ENCODE measurements at places on chromosomes 6 and 20.
A peak's percentile ranks its signal among the peaks of the same experiment; 100 is the strongest.

GRCh38 chr6:123803504-123804013 lies at the start of gene NKAIN2:
Gene NKAIN2, plus strand, starts transcription at chr6:123803865.
- no peak for DNase-seq

DNA sequence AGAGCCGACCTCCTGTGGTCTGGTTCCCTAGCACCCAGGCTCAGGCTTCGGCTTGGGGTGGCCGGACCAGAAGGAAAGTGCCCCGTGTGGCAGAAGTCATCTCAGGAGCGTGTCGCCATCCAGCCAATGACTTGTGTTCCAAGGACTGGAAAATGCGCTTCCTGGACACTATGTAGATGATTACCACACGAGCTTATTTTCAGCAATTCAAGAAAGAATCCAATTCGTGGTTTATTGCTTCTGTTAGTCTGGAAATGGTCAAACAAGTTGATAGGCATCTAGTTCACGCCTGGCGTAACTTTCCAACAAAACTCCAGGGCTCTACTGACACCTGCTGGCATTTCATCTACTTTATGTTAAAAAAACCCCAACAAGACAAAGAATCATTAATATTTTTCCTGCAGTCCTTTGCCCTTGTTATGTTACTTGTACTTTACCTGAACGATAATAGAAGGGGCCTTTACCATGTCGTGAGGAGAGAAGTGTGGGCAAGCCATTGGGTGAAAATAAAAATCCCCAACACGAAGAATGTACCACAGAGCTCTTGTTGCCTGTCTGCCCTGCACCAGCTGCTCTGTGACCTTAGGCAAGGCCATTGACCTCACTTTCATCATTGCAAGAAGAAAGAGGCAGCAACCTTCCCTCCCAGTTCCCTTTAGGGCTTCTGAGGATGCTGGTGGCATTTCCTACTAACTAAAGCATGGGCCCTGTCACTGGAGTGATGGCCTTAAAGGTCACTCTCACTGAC lies 154.7 kb upstream of the LAMP5 start:
- no peak for DNase-seq

GRCh38 chr6:70124882-70125545 lies 177.9 kb downstream of the COL9A1 start:
- DNase-seq = no peak

- DNase-seq = no peak
These were observed 162.4 kb upstream of the KCNG1 start for GRCh38 chr20:51185277-51185676.

- no peak for DNase-seq
These were observed 390.6 kb upstream of the MAP3K7 start for GRCh38 chr6:90977513-90977912.

DNA sequence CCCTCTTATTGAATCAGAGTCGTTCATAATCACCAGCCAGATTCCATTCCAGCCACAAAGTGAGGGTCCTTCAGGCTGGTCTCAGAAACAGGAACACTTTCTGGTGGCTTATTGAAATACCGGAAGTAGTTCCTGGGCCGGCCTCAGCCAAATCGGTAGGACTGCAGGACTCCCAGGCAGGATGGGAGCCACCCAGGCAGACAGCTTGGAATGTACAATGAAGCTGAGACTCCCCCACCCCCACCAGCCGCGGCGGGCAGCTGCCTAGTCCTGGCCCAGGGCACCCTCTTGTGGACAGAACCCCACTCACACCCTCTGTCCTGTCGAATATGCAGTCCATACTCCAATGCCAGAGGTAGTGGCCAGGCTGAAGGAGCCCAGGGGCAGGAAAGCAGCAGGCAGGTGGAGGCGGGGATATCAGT lies 43.8 kb downstream of the MDFI start:
- peak; percentile 69 for DNase-seq

DNA sequence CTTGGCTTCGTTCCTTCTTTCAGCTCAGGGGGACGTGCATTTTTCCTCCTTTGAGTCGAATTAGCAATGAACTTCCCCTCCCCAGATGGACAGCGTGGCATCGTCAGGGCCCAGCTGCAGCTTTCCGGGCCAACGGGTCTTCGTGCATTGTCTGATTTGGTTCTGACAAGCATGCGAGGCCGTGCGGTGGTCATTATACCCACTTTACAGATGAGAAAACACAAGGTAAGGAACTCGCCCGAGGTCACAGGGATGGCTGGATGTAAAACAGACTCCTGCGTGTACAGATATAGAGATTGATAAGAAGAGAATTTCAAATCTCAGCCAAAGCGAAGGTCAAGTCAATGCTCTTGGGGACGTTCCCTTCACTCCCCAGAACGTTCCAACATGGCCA lies 187.6 kb upstream of the SULF2 start:
- DNase-seq = no peak

- DNase-seq = no peak
These were observed 122.7 kb downstream of the SNX5 start for GRCh38 chr20:17845701-17846475.

- no peak for DNase-seq
These were observed 963 bp downstream of the FOXF2 start for GRCh38 chr6:1390133-1390945.

GRCh38 chr20:31861385-31862156 lies 8.8 kb downstream of the DUSP15 start:
- peak; percentile 74 for DNase-seq

DNA sequence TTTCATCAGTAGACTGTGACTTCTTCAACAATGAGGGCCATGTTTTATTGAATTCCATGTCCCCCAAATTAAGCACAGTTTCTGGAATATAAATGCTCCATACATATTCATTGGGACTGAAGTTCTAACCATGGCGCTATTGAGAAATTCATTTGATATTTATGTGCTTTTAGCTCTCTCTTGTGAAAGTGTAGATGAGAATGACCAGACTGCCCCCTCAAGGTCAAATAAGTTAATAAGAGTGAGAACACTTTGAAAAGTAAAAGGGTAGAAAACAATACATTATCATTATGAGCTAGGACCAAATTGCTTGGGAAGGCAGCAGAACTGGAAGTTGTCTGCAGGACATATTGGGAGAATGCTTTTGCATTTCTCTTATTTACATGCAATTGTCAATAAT lies 597.9 kb downstream of the EPM2A start:
- DNase-seq = no peak

DNA sequence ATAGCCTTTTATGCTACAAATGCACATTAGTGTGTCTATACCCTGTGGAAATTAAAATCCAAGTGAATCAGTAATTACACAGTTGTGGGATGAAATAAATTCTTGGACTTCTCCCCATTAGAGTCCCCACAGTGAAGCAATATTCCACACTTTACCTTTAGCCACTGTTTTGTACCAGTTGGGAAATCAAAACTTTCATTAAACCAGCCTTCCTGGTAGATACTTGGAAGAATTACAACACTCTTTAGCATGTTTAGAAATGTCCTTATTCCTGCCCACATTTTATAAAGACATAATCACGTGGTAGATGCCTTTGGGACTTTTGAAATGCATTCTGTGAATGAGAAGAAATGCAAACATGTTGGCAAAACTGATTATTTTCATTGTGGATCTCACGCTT lies 49.0 kb upstream of the ANKEF1 start:
- no peak for DNase-seq

DNA sequence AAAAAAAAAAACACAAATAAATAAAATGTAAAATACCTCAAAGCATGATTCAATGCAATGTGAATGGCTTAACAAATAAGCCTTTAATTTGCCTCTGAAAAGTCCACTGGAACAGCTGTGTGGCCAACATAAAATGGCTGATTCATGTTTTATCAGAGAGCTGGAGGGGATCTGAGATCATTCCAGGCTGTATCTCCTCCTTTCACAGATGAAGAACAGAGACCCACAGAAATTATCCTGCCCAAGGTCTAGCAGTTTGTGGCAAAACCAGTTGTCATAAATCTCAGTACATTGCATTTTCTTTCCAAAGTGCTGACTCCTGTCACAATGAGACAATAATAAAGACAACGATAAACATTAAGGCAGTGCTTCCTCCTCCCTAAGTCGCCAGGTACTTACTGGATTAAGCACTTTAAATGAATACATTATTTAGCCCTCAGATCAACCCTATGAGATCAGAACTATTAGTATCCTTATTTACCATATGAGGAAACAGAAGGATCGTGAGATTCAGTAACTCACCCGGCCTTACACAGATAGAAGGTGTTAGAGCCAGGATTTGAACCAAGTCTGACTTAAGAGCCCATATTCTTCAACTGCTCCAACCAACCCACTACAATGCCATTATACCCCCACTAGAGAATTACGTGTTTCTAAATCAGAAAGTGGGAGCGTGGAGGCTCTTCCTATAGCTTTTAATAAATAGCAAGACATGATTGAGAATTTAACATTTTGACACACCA lies 118.3 kb downstream of the KIF13A start:
- no peak for DNase-seq

GRCh38 chr6:39196673-39197091 lies 32.6 kb downstream of the KCNK5 start:
- no peak for DNase-seq

DNA sequence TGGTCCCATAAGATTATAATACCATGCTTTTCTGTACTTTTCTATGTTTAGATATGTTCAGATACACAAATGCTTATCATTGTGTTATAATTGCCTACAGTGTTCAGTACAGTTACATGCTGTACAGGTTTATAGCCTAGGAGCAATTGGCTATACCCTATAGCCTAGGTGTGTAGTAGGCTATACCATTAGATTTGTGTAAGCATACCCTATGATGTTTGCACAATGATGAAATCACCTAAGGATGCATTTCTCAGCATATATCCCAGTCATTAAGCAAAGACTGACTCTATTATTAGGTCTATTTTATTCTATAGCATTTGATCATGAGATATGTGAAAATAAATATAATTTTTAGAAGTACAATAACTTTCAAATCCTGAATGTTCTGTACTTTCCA lies 36.6 kb downstream of the HCRTR2 start:
- DNase-seq = no peak

GRCh38 chr6:126033696-126034095 lies 47.4 kb downstream of the TRMT11 start:
- peak; percentile 6 for DNase-seq

GRCh38 chr6:119938752-119939151 lies 589.2 kb upstream of the MAN1A1 start:
- DNase-seq = no peak

GRCh38 chr6:159854959-159855358 lies 35.8 kb upstream of the MAS1 start:
- no peak for DNase-seq

GRCh38 chr6:39731565-39731964 lies 6.4 kb upstream of the KIF6 start:
- no peak for DNase-seq

DNA sequence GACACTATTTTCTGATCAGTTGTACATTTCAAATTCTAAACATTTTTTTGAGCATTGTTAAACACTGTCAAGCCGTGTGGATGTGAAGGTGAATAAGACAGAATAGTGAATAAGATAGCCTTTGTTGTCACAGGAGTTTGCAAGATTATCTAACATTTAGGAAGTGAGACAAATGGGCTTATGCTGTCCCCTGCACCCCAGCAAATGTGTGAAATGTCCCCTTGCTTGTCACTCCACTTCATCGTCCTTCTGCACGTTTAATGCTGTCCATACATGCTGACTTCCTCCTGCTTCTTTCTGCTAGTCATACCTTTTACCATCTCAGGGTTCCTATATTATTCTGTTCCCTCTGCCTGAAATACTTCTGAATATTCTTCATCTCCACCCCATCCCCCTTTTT lies 62.6 kb downstream of the CBFA2T2 start:
- no peak for DNase-seq

GRCh38 chr6:29589423-29590048 lies 4.6 kb downstream of the OR2H2 start:
- peak; percentile 63 for DNase-seq

DNA sequence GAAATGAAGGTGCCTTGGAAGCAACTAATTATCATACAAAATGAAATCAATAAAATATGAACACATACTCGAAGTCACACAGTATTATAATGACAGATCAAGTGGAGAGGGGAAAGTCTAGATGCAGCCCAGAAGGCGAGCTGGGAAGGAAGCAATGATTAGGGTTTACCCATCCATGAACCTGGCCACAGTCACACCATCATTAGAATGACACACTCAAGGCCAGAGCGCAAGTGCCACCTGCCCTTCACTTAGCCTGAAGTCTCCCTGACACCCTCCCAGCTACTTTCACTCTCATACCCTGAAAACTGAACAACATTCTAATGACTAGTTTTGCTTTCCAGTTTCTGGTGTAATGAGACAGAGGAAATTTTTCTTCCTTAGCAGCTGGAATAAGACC lies 302.8 kb upstream of the JARID2 start:
- no peak for DNase-seq

GRCh38 chr20:31991339-31991705 lies 18.9 kb upstream of the CCM2L start:
- no peak for DNase-seq

GRCh38 chr6:1372690-1373089 lies 16.7 kb upstream of the FOXF2 start:
- DNase-seq = no peak

DNA sequence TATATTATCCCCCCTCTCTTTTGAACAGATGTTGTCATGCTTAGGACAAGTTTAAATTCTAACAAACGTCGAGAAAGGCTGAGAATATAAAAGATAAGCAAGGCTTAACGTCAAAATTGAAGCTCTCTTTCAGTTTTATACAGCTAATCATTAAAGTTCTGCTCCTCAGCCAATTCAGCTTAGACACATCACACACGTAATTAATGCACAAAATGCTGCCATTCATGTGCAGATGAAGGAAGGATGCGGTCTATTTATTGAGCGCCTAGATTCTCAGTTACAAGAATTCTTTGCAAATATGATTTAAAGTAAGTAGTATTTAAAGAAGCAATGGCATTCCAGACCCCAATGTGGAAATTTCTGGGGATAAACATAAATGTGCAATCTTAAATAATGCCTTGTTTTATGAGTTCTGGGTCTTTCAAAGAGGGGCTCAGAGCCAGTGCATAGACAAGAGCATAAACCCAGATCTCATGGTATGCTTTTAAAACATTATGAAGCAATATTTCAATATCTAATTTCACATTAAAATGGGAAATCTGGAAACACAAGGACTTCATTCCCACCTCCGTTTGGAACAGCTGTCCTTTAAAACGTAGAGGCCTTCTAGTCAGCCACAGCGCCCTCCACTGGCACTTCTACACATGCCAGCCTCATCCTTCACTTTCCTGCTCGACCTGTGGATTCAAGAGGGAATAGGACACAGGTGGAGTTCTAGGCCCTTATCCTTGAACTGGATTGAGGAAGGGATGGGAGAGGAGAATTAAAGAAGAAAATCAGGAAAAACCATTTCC lies 85.8 kb downstream of the LYRM4 start:
- DNase-seq = peak; percentile 41

GRCh38 chr20:21047981-21048380 lies 58.2 kb downstream of the LINC00237 start:
- no peak for DNase-seq

- DNase-seq = no peak
These were observed 3.5 kb downstream of the SIRPA start for GRCh38 chr20:1898482-1899240.
